Aortic smooth muscle cell (primary cell): ENCODE measurements at places on chromosomes 1 and 21. TPM values are rescaled to one million over a fixed set of nuclear protein-coding genes. Genes with fewer than 3 reads are reported as not detected.

The S100A16 gene
- 250 and 256 TPM in 2 replicates for total RNA-seq

The TACSTD2 gene
- not detected in 2 replicates for total RNA-seq

The TNFSF4 gene
- total RNA-seq = 1.2 and 2.1 TPM in 2 replicates

The DNASE2B gene
- total RNA-seq = not detected in 2 replicates

The MASP2 gene
- under 0.01 and 0.06 TPM in 2 replicates for total RNA-seq

The FAM43B gene
- 0.06 TPM in 1 of 2 replicates, not detected in the other for total RNA-seq

The OR2AK2 gene
- not detected in 2 replicates for total RNA-seq

The IRF6 gene
- 4.4 and 15.7 TPM in 2 replicates for total RNA-seq

The AADACL3 gene
- not detected in 2 replicates for total RNA-seq

The SLC5A9 gene
- not detected in 2 replicates for total RNA-seq

The IL20 gene
- total RNA-seq = not detected in 2 replicates

The LTN1 gene
- 22.3 and 23.0 TPM in 2 replicates for total RNA-seq

The RPL22 gene
- 184 and 209 TPM in 2 replicates for total RNA-seq

The OR6N2 gene
- total RNA-seq = not detected in 2 replicates

The CELA2B gene
- 0.13 TPM in 1 of 2 replicates, not detected in the other for total RNA-seq

The TRIM17 gene
- total RNA-seq = 0.12 and 0.13 TPM in 2 replicates

The HEYL gene
- total RNA-seq = 0.19 and 0.53 TPM in 2 replicates

The DYNLT4 gene
- total RNA-seq = 0.12 TPM in 1 of 2 replicates, not detected in the other

The HRNR gene
- not detected in 2 replicates for total RNA-seq
